ENCODE measurements at places on chromosomes 11 and 22.

DNA sequence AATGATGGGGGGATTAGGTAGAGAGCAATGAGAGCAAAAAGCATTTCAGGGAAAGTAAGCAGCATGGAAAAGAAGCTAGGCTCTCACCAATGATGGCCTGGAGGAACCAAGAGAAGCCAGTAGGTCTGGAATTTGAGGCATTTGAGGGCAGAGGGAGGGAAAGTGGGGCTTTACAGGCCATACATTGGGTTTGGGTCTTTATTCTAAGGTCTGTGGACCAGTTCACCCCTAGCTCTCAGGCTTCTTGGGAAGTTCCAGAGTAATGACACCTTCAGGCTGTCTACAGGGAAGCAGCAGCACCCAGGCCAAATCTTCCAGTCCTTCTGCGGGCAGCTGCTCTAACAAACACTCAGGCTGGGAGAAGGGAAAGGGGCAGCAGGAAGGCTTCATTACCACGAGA, 29.4 kb downstream of the ARFGAP2 start:
- peaks cover 34% of the 10 kb centered on the region for H3K4me1 ChIP-seq
- DNase-seq = no peak
- no peak overlapping the region for H3K4me3 ChIP-seq
- no peaks in the 10 kb centered on the region for H3K36me3 ChIP-seq

DNA sequence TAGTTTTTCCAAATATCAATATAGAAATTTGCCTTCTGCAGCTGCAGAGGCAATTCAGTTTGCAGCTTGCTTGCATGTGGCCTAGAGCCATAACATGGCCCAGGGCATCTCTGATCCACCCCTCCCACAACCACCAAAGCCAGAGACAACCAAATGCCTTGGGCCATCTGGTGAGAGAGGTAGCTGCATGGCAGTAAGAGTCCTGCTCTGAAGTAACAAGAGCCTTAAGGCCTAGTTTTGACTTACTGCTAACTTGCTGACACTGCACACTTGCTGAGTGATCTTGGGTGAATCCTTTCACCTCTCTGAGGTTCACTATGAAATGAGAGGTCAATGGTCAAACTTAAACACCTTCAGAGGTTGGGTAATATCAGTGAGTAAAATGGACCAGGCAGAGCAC, 4.9 kb upstream of the SPECC1L start:
- no peaks in the 10 kb centered on the region for H3K36me3 ChIP-seq
- DNase-seq = no peak
- no peak overlapping the region for H3K4me3 ChIP-seq
- H3K27ac ChIP-seq = no peak overlapping the region
- H3K27me3 ChIP-seq = no peaks in the 10 kb centered on the region
- H3K4me1 ChIP-seq = peaks cover 5% of the 10 kb centered on the region

GRCh38 chr11:73137262-73137943, 4.7 kb downstream of the FCHSD2 start:
- H3K4me1 ChIP-seq = peaks cover 22% of the 10 kb centered on the region
- no peaks in the 10 kb centered on the region for H3K36me3 ChIP-seq
- no peak for DNase-seq
- H3K4me3 ChIP-seq = no peak overlapping the region

- no peaks in the 10 kb centered on the region for H3K27me3 ChIP-seq
- no peaks in the 10 kb centered on the region for H3K36me3 ChIP-seq
- H3K4me1 ChIP-seq = no peaks in the 10 kb centered on the region
- no peak overlapping the region for H3K4me3 ChIP-seq
These were observed 43.0 kb downstream of the P4HA3 start for GRCh38 chr11:74268456-74268855.

- H3K4me1 ChIP-seq = no peaks in the 10 kb centered on the region
- no peaks in the 10 kb centered on the region for H3K27me3 ChIP-seq
- H3K36me3 ChIP-seq = no peaks in the 10 kb centered on the region
- no peak for DNase-seq
- no peak overlapping the region for H3K27ac ChIP-seq
These were observed 217.1 kb upstream of the PLET1 start for GRCh38 chr11:112477581-112478317.

DNA sequence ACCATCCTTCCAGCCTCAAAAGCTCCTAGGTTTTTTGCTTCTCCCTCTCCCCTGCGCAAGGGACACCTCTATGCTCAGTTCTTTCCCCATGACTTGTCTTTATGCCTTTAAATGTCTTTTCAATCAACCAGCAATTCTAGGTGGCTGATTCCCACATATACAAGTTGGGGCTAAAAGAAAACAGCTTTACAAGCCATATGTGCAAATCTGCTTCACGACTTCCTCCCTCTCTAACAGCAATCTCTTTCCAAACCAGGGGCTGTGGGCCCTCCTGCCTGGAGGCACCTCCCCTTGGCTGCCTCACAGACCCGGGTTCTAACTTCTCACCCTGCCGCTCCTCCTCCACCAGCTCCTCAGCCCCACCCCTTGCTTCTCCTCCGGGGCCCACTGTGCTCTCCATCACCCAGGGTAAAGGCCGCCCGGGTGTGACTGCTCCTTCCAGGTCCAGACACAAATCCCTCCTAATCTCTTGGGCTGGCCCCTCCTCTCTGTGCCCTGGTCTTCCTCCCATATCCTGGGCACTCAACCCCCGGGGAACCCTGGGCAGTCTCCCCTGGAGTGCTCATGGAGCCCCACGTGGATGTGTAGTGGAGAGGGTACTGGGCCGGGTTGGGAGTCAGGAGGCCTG, 14.1 kb downstream of the TMPRSS13 start:
- no peak overlapping the region for H3K27ac ChIP-seq
- no peak overlapping the region for H3K4me3 ChIP-seq
- no peak for DNase-seq
- no peaks in the 10 kb centered on the region for H3K4me1 ChIP-seq
- H3K36me3 ChIP-seq = no peaks in the 10 kb centered on the region

- no peak within 1 kb of the TSS for H3K27ac ChIP-seq
- H3K4me3 ChIP-seq = peak within 1 kb of the TSS; percentile 27
- DNase-seq = peak; percentile 25
- H3K4me1 ChIP-seq = no peaks in the 10 kb centered on the region
These were observed at the start of gene FAM83F for GRCh38 chr22:39994566-39995392. Gene FAM83F, plus strand, starts transcription at chr22:39994954. Its CDS starts 89 bp downstream, at chr22:39995043.

DNA sequence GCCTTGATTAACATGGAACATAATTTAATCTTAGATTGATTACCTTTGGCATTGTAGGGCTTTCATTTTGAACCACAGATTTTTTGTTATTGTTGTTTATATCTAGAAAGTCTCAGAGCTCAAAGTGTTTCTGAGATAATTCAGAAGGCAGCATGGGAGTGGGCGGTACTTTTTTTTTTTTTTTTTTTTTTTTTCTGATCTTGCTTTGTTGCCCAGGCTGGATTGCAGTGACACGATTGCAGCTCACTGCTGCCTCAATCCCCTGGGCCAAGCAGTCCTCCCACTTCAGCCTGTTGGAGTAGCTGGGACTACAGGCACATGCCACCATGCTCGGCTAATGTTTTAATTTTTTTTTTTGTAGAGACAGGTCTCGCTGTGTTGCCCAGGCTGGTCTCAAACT, 21.5 kb downstream of the CAT start:
- DNase-seq = no peak
- peaks cover 71% of the 10 kb centered on the region for H3K36me3 ChIP-seq
- H3K4me1 ChIP-seq = no peaks in the 10 kb centered on the region

DNA sequence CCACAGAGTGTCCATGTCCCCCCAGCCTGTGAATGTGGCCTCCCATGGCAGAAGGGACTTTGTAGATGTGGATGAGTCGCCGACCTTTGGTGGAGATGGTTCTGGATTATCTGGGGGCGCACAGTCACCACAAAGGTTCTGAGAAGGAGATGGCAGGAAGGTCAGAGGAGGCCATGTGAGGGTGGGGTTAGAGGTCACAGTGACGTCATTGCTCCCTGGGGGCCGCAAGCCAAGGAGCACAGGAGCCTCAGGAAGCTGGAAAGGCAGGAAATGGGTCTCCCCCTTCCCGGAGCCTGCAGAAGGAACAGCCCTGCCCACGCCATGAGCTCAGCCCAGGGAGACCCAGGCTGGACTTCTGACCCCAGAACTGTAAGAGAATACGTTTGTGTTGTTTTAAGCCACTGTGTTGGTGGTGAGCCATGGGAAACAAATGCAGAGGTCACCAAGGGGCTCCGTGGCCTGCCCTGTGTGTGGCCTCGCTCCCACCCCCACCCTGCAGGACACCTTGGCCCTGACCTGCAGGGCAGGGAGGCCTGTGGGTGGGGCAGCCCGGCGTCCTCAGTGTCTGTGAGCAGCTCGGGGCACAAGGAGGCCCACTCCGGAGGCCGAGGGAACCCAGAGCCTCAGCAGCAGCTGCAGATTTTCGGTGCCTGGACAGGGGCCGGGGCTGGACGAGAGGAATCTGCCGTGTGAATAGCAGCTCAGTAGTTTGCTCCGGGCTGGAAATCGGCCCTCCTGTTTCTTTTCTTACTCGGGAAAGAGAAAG, 32.1 kb downstream of the GRAMD4 start:
- no peak overlapping the region for H3K4me3 ChIP-seq
- no peaks in the 10 kb centered on the region for H3K27me3 ChIP-seq
- peaks cover 84% of the 10 kb centered on the region for H3K4me1 ChIP-seq

- peak overlapping the region; percentile 83 for H3K27ac ChIP-seq
- no peaks in the 10 kb centered on the region for H3K36me3 ChIP-seq
- H3K4me1 ChIP-seq = peaks cover 57% of the 10 kb centered on the region
- no peak overlapping the region for H3K4me3 ChIP-seq
- H3K27me3 ChIP-seq = no peaks in the 10 kb centered on the region
These were observed 389.2 kb downstream of the SOX6 start for GRCh38 chr11:15967166-15967565.

DNA sequence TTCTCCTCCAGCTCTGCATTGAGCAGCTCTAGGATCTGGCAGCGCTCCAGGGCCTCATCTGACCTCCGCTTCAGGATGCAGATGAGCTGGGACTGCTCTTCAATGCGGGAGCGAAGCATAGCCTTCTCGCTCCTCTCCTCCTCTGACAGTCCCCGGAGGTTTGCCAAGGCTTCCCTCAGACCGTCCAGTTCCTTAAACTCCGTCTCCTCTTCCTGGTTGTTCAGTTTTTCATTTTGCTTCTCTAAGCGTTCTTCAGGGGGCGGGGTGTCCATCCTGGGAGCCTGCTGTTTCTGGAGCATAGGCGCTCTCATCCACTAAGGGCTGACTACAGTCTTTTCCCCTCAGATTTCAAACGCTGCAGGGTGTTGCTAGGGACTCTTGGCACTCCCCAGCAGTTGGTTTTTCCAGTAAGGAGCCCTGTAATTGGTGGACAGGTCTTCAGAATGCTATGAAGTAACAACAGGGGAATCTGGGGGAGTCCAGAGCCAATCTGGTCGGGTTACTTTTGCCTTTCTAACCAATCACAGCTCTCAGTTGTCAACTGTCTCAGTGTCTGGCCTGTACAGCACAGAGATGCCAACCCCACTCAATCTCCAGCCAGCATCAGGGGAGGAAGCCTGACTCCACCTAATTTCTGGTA, at the start of gene CCDC89:
Gene CCDC89, minus strand, starts transcription at position 376 of the 640 bp plus-strand sequence. Its CDS starts 65 bp downstream, at position 311.
- H3K27ac ChIP-seq = peak within 1 kb of the TSS; percentile 59
- H3K36me3 ChIP-seq = no peaks in the 10 kb centered on the region
- H3K4me3 ChIP-seq = peak within 1 kb of the TSS; percentile 53
- DNase-seq = peak; percentile 87
- H3K4me1 ChIP-seq = peaks cover 4% of the 10 kb centered on the region

DNA sequence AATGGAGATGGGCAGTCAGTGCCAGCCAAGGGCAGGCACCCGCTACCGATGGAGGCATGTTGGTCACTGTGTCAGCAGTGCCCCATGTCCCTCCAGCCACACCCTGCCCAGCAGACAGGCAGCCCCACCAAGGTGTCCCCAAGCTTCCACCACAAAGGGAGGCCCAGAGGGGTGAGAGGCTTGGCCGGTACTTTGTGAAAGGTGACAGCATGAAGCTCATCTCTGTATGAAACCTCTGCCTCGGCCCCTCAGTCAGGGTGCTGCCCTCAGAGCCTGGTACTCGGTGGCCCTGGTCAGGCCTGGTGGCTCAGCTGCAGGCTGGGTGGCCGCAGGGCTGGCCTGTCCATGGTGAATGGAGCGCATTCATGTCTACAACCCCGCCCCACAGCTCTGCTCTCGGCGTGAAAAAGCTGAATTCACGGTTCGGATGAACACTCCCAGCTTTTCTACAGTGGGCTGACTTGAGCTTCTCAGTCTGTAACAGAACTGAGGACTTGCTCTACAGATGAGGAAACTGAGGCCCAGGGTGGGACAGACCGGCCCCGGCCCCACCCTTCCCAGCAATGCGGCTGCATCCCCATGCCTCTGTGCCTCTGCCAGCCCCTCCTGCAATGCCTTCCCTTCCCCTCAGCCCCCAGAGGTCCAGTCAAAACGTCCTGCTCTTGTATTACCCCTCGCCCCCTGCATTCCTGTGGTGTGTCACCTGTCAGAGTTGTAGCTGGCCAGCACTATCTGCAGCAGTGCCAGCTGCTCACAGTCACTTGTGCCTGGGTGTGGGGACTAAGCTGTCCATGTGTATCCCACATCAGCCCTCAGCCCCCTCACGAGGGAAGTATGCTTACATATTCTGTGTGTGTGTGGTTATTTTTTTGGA, 27.7 kb downstream of the RSPH14 start:
- no peak overlapping the region for H3K4me3 ChIP-seq
- DNase-seq = no peak
- H3K4me1 ChIP-seq = peaks cover 17% of the 10 kb centered on the region
- H3K27me3 ChIP-seq = no peaks in the 10 kb centered on the region
- H3K27ac ChIP-seq = no peak overlapping the region

DNA sequence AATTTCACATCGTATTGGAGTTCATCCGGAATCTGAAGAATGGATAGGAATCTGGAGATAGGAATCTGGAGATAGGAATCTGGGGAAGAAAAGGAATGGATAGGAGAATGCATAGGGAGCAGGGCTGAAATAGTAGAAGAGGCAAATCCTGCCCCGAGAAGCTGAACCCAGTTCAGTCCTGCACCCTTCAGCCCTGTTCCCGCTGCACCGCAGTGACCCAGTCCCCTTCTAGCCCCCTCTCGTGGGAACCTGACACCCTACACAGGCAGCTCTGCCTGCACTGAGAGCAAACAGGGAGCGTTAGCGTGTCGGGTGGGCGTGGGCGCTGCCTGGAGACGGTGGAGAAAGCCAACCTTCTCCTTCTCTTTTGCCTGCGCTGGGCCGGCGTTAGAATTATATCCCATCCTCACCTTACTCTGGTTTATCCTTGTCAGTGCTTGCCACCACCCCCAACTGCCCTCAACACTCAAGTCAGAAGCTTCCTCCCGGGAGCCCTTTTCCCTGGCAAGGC, 1.0 kb upstream of the CCKBR start:
- peaks cover 14% of the 10 kb centered on the region for H3K4me1 ChIP-seq
- H3K27ac ChIP-seq = no peak overlapping the region
- no peaks in the 10 kb centered on the region for H3K36me3 ChIP-seq
- peak overlapping the region; percentile 54 for H3K4me3 ChIP-seq
- DNase-seq = no peak

GRCh38 chr11:94100253-94100652, 28.4 kb upstream of the PANX1 start:
- H3K36me3 ChIP-seq = no peaks in the 10 kb centered on the region
- H3K4me1 ChIP-seq = no peaks in the 10 kb centered on the region
- no peak for DNase-seq
- H3K27me3 ChIP-seq = no peaks in the 10 kb centered on the region
- no peak overlapping the region for H3K4me3 ChIP-seq

DNA sequence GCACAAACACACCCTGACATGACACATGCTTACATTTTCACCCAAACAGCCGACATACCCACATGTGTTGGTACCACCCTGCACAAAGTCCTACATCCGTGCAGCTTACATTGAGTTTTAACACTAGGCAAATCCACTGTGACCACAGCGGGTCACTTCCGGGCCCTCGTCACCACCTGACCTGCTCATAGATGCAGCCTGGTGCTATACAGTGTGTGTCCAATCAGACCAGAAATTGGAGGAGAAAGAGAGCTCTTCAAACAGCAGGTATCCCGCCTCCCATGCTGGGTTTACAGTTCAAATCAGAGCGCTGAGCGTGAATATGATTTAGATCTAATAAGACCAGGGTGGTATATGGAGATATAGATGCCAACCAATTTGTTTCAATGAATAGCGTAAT, 35.4 kb downstream of the PHF21B start:
- H3K36me3 ChIP-seq = no peaks in the 10 kb centered on the region
- H3K27ac ChIP-seq = no peak overlapping the region
- peaks cover 9% of the 10 kb centered on the region for H3K27me3 ChIP-seq
- no peak overlapping the region for H3K4me3 ChIP-seq
- no peak for DNase-seq
- H3K4me1 ChIP-seq = no peaks in the 10 kb centered on the region
